ENCODE measurements at places on chromosomes 1 and 21.

DNA sequence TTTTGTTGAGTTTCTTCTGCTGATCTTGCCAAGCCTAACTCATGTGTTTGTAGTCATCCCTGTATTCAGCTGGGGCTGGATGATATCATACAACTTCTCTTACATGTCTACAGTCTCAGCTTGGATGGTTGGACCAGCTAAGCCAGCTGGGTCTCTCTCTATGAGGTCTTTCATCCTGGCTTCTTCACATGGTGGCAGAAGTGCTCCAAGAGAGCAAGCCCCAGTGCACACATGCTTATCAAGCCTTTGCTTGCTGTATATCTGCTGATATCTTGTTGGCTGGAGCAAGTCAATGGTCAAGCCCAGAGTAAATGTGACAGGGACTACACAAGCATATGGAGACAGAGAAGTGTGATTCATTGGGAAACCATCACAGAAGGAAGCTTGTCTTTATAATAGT is 29.2 kb upstream of the SLC44A5 start:
- no peak for DNase-seq

- no peak for DNase-seq
Observed at GRCh38 chr1:242847390-242847993, 323.0 kb upstream of the PLD5 start.

GRCh38 chr1:233614743-233615521 is 1.0 kb downstream of the KCNK1 start:
- no peak for DNase-seq

DNA sequence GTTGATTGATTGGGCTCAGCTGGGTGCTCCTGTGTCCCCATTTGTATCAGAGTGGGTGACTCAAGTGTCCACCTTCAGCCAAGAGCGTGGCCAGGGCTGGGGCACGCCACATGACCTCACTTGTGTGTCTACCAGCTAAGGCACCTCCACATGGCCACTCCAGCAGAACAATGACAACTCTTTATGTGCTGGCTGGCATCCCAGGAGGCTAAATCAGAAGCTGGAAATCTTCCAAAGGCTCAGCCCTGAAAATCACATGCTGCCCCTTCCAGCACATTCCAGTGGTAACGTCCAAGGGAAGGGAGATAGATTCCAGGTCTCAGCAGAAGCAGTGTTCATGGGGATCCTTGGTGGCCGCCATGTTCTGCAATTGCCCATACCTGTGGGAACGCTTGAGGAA is 585.5 kb downstream of the AJAP1 start:
- no peak for DNase-seq

DNA sequence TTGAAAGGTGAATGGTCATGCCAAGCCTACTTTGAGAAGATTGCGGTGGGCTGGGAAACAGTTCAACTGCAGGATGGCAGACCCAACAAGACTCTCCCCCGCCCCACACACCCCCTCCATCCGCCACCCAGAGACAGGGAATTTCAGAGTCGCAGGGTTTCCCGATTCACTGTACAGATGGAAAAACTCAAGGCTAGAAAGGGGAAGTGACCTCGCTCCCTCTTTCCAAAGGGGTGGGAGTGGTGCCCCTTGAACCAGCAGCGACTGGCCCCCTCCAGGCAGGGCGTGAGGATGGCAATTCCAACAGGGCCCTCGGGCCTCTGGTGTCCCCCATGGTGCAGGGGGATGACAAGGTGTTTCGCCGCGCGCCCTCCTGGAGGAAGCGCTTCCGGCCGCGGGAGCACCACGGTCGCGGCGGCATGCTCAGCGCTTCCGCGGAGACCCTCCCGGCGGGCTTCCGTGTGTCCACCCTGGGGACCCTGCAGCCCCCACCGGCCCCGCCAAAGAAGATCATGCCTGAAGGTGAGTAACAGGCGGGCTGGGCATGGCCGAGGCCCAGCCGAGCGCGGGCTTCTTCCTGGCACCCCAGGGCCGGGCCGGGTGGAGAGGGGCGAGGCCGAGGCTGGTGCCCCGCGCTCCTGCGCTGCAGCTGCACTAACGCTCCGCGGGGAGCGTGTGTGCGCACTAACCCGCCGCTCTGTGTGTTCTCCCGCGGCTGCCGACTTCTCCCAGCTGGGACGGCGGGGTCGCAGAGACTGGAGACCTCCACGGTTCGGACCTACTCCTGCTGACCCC is 10.4 kb downstream of the MYOG start:
- DNase-seq = no peak

- DNase-seq = no peak
Observed at GRCh38 chr21:23217597-23217996, 2219.4 kb downstream of the NCAM2 start.

DNA sequence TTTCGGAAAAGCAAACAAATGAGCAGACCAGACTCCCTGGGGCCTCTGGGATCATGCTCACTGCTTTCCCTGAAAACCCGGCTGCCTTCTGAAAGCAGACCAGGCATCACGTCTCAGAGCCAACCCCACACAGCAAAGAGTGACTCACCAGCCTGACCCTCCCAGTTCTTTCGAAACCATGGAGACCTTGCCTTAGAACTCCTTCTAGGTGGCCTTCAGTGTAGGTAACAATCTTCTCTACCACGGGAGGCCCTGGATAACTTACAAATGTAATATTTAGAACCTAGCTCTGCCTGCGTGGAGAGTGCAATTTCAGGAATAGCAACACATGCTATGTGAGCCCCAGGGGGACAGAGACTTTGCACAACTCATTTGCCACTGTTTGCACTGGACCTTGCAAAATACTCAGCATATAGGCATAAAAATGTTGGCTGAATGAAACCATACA is 105.2 kb downstream of the SUSD4 start:
- DNase-seq = no peak

- peak; percentile 83 for DNase-seq
Observed at GRCh38 chr1:35715568-35716002, 3.1 kb downstream of the C1orf216 start.

DNA sequence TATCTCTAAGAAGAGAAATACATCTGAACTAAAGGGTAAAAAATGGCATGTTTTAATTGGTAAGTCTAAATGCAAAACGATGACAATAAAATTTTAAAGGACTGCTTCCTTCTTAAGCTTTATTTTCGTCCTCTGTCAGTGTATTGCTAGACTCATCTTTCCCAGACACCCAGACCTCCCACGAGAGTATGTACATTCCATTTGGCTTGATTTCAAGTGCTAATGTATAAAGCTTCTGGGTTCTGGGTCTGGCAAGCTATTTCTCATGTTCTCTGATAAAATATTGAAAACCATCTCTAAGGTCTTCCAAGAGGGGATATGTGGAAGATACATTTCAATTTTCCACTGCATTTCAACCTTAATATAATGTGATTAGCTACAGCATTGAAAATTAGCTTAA is 24.6 kb upstream of the SLC2A1 start:
- no peak for DNase-seq

GRCh38 chr1:87219626-87220025 is 109.1 kb upstream of the LMO4 start:
- no peak for DNase-seq

DNA sequence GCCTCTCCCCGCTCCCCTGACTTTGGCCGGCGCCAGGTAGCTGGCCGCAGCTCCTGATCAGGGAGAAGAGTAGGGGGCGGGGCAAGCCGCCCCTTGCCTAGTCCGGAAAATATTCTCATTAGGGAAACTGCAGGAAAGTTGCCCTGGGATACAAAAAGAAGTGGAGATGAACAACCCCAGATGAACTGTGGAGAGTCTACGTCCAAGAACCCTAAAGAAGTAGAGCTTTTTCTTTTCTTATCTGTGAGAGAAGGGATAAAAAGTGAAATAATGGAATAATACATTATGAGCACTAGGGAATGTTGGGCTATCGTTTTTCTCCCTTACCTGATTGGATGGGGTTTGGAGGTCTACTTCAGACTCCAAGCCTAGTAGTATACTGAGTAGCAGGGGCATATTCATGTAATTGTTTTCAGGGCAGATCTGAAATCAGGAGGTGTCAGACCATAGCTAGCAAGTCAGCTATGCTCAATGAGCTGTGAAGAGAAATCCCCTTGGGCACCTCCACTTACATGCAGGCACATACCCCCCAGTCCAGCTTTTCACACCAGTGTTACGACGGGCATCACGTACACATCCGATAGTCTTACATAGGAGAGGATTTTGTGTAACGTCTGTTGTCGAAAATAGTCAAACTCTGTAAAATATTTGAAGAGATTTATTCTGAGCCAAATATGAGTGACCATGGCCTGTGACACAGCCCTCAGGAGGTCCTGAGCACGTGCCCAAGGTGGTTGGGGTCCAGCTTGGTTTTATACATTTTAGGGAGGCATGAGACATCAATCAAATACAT is 1.7 kb upstream of the DUSP10 start:
- DNase-seq = peak; percentile 19

- DNase-seq = no peak
Observed at GRCh38 chr1:167825419-167826079, 88.4 kb downstream of the ADCY10 start.

DNA sequence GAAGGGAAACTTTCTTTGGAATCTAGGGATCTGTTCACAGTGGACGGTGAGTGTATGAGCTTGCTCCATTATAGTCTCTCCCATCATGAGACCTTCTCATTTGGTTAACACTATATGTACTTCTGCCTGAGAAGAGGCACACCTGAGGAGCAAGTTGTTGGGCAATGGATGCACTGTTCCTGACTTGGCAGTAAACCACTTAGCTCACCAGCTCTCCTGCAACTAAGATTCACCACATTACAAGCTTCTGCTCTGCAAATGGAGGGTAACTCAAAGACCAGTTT is 10.2 kb downstream of the MACF1 start:
- no peak for DNase-seq

GRCh38 chr1:244066954-244067716 is 16.1 kb downstream of the ZBTB18 start:
- DNase-seq = no peak

GRCh38 chr1:78687914-78688313 is 38.3 kb downstream of the IFI44 start:
- DNase-seq = no peak

- no peak for DNase-seq
Observed at GRCh38 chr1:53270107-53270506, 31.8 kb upstream of the MAGOH start.

DNA sequence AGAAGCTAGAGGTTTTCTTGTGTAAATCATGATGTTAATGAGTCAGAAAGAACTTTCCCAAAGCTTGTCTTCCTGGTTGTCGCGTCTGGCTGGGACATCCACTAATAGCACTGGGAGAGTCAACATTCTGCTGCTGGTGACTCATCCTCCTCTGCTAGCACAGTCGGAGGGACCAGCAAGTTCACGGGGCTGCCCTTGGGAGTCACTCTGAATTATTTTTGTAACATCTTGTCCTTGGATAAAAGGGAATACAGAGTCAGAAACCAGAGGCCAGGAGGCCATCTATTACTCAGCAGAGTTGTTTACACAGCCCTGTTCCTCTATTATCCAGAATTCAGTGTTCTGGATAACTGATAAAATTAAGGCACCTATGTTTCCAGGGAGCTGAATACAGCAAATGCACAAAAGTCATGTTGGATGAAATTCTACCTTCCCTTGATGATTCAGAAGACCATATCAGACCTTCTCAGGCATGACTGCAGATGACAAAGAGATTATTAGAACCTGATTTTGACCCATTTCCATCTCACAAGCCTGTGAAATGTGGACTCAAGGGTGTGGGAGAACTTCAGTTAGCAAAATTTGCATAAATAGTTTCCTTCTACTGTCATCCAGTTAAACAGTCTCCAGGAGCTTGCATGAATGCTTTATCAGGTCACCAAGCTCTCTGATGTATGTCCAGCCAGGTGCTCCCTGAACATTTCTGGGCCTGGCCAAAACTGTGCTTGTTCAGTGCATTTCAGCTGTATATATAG is 68.1 kb downstream of the JAK1 start:
- peak; percentile 51 for DNase-seq

GRCh38 chr1:54081306-54082270 is 28.2 kb downstream of the TCEANC2 start:
- peak; percentile 55 for DNase-seq

DNA sequence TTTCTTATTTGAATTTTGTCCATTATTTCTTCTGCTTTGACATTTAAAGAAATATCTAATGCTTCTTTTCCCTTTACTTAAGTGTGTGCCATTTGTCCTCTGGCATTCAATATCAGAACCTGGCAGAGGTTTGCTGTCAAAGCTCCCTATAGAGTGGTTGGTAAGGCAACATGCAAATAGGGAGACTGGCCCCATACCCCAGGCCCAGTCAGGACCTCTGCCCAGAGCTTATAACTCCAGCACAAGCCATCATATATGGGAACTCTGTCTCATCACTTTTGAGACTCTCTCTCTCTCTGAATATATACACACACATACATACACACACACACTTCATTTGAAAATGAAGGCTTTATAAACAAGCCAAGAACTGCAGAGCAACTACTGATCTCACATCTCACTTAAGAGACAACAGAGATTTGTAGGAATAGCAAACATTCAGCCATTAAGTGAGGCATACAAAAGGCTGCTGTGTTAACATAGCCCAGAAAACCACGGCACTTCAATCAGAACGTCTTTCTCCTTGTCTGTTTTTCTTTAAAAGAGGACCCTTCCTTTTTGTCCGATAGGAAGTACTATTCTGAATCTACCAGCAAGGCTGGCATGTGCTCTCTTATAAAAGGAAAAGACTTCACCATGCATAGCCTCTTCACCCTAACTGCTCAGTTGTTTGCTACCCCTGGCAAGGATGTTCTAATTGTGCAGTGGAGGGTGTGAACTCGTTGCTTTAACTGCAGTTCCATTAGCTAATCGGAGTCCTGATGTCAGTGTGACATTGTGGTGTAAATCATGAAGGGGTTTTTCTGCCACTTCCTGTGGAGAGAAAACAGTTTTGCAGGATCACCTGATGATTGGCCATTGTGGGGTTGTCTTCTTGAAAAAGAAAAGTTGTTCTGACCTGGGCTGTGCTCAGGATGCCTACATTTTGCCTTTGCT is 101.7 kb downstream of the NR5A2 start:
- DNase-seq = peak; percentile 33

DNA sequence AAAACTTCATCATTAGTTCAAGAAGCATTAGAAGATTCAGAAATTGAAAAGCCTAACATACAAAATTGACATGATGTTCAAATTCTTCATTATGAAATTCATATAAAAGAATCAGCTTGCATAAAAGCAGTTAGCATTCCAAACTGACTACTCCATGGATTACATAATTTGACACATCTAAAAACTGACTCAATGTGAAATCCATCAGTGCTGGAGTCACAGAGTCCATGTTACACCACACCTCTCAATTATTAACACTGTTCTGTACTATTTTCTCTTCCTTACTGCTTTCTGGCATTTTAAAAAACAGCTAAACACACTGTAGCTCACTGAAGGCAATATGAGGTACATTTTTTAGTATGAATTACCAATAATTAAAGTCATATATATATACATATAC is 28.0 kb downstream of the ARHGAP29 start:
- DNase-seq = no peak

DNA sequence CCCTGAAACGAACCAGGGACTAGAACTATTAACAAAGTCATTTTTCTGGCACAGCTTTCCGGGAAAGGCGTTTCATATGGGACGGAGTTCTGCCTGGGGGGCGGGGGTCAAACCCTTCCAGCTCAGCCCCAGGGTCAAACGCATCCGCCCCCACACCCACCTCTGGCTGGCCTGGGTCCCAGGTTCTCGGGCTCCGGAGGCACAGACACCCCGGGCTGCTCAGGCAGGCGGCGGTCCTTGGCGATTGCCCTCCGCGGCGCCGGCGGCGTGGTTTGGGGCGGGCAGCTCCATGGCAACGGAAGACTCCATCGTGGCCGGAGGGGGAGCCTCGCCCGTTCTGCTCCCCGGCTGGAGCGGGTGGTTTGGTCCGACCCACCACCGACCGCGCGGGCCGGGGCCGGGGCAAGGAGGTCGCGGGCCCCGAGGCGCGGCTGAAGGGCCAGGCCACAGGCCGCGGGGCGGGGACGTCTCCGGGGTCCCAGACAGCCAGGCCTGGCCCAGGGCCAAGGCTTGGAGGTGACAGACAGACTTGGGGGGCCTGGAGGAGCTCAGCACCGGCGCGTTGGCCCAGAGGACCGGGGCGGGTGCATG is at the start of gene CFAP74:
Gene CFAP74 (minus strand): TSS at position 246 of the 591 bp plus-strand sequence. CDS start 12,830 bp downstream, outside the sequence.
- no peak for DNase-seq

GRCh38 chr1:247421074-247421473 is 5.1 kb downstream of the NLRP3 start:
- no peak for DNase-seq

Measured in CD4-positive, alpha-beta T cell treated with Interleukin-2 at 100 ng/mL for 4 hours (primary cell).